Stimulated activated CD4-positive, alpha-beta T cell treated with anti-CD3 and anti-CD28 coated beads, Interleukin-15, amount 100 ng/mL, for 1 hour (primary cell): ENCODE measurements at places on chromosomes 3 and 15.

DNA sequence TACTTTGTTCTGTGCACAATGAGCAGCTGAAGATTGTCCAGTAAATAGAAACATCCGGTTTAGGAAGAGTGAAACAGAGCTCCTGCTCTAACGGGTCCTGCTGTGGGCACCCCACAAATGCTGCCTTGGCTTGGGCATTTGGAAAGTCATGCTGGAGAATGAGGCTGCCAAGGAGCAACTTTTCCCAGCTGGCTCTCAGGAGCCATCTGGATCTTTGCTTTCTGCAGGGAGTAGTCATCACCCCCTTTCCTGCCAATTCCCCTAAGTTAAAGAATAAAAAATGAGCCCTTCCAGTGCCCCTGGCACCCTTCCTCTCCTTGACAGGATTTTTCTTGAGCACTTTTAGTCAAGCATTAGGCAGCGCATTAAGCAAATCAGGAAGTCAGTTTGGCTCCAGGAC is 90.0 kb downstream of the FAM43A start:
- no peak for DNase-seq

DNA sequence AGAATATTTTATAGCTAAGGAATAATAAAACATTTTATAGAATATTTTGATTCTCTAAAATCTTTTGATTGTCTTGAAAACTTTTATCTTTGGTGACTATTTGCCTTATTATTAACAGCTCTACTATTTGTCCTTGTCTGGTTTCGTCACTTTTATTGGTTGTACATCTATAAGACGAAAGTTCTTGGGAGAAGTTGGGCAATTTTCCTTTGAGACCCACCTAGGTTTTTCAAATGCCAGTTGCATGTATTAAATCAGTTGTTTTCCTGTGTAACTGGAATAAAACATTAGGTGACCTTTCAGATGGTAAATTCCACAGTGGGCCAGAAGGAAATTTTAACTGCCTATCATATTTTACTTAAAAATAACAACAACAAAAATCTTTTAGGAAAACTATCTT is 1245.7 kb downstream of the SI start:
- DNase-seq = no peak

- DNase-seq = no peak
These were observed 929.5 kb upstream of the ALCAM start for GRCh38 chr3:104437131-104437750.

DNA sequence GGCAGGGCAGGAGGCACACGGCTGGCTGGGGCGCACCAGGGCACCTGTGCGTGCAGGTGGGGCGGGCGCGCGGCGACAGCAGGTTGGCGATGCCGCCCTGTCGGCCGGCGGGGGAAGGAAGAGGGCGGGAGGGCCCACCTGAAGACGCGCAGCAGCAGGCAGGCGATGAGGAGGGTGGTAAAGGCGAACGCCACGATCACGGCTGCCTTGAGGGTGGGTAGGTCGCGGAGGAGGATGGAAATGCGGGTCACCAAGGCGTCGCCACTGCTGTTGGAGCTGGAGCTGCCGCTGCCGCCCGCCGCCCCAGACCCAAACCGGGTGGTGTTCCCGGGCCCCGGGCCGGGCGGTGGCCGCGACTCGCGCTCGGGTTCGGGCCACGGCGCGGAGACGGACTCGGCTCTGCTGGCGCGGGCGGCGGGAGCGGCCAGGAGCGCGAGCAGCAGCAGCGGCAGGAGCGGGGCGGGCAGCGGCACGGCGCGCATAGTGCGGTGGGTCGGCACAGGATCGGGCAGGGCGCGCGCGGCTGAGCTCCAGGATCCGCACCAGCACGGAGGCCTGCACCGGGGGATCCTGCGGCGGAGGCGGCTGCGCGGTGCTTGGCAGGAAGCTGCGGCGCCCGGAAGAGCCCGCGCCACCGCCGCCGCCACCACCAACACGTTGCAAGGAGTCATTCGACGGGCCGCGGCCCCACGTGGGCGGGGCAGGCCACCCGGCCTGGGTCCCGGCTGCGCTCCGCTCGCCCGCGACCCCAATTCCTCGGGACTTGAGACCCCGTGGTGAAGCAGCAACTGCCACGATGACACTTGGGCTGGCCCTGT is at the start of gene FAM174B:
Gene FAM174B, minus strand, starts transcription at position 598 of the 818 bp plus-strand sequence.
- DNase-seq = no peak

- no peak for DNase-seq
These were observed 581.9 kb upstream of the ZNF717 start for GRCh38 chr3:76367281-76367680.

DNA sequence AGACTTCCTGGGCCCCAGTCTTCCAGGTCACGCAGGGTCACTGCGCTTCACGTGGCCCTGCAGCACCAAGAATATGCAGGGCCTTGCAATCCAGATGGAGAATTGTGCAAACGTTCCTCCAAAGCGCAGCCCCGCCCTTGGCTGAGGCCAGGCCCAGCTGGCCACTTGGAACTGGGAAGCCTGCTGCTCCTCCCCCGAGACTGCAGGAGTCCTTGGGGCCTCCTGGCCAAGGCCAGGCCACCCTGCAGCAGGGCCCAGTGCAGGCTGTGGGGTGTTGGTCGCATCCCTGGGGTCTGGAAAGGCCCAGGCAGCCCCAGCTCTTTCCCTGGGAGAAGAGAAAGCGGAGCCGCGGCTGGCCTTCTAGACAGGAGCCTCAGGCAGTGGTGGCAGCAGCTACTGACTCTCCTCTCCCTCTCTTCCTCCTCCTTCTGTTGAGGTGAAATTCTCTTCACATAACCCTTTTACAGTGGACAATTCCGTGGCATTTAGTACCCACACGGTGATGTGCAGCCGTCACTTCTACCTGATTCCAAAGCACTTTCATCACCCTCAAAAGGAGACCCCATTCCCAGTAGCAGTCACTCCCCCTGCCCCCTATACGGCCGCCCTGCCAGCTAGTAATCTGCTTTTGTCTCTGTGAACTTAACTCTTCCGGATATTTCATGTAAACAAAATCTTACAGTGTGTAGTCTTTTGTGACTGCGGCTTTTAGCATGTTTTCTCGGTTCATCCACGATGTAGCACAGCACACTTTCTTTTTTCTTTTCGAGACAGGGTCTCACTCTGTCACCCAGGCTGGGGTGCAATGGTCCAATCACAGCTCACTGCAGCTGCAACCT is 103.9 kb downstream of the TMEM266 start:
- no peak for DNase-seq

DNA sequence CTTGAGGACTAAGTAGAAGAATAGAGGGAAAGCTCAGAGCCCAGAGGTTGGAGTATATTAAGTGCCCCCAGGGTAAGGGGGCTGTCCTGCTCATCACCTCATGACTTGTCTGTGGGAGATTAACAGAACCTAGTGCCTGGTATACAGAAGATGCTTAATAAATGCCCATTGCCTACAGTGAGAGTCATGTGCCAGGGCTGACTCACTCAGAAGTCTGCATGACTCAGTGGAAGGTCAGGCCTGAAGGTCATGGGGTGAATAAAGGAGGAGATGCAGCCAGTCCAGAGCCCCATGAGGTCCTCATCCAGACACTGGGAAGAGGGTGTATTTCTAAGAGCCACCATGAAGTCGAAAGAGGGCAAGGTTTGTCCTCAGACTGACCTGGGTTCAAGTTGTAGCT is 62.5 kb upstream of the TLE3 start:
- no peak for DNase-seq

GRCh38 chr15:101016581-101016980 is 97.4 kb downstream of the LRRK1 start:
- no peak for DNase-seq

DNA sequence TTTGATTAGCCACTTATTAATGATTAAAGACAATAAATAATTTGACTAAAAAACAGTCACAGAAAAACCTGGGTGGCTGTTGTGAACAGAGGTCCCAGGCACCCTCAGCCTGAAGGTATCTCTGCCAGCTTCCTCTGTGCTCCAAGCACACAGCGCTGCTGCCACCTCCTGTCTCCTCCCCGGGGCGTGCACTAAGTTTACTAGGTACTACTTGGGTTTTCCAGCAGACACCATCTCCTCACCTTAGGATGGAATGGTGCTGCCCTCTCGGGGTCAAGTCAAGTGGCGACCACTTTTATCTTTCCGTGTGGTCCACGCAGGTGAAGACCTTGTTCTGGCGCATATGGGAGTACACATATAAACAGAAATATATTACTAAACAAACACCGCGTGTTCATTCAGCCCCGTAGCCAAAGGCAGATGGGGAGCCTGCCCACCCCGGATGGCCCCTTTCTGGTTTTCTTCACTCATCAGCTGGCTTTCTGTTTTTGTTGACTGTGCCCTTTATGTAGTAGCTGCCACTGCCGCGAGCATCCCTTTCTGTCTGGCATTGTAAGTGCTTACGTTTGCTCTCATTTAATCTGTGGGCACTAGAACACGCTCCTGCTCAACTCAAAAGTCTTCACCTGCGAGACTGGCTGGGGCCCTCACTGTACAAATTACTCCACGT is 128.0 kb downstream of the LRIG1 start:
- DNase-seq = no peak

GRCh38 chr3:59069838-59070237 is 20.0 kb upstream of the CFAP20DC start:
- no peak for DNase-seq

GRCh38 chr3:13845806-13846205 is 34.1 kb downstream of the WNT7A start:
- DNase-seq = no peak

GRCh38 chr15:79769069-79769481 is 127.7 kb downstream of the MTHFS start:
- no peak for DNase-seq

GRCh38 chr3:170992854-170993253 is 33.7 kb downstream of the SLC2A2 start:
- no peak for DNase-seq

DNA sequence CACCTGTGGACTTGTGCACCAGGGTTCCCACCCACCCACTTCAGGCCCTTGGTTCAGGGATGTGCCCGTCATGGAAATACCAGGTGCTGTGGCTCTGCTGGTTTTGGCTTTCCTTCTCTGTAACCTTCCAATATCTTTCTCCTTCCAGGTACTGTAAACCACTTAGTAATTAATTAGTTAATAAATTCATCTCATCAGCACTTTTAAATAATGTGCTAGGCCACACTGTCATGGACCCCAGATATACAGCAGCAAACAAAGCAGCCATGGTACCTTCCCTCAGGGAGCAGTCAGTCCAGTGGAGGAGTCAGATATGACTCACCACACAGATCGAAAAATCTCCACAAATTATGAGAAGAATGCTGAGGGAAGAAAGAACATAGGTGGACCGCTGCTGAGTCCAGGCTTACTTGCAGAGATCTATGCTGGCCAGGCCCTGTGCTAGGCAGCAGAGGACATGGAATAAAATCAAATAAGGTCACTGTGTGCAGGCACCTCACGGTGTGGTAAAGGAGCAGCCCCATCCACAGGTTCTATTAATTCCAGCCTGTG is 6.8 kb upstream of the GATA2 start:
- no peak for DNase-seq

- no peak for DNase-seq
These were observed 6.3 kb downstream of the NSMCE3 start for GRCh38 chr15:29263289-29263688.

DNA sequence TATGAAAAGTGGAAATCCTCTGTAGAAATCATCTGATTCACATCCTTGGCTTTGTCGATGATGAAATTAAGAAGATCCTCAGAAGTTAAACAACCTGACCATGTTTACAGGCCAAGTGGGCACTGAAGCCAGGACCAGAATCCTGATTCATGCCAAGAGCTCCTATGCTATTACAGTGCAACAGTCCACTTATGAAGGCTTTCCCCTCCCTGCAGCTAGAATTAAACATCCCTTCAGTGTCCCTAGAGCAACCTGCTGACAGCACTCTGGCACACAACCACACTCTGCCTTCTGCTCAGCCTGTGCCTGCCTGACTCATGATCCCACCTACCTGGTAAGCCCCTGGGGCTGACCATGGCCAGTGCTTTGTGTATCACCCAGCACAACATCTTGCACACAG is 33.8 kb downstream of the TXNRD3 start:
- no peak for DNase-seq

DNA sequence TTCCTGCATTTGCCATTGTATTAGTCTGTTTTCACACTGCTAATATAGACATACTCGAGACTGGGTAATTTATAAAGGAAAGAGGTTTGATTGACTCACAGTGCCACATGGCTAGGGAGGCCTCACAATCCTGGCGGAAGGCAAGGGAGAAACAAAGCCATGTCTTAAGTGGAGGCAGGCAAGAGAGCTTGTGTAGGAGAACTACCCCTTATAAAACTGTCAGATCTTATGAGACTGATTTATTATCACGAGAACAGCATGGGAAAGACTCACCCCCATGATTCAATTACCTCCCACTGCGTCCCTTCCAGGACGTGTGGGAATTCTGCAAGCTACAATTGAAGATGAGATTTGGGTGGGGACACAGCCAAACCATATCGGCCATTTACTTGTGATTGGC is 27.8 kb downstream of the YEATS2 start:
- no peak for DNase-seq

GRCh38 chr3:50430950-50431435 is 71.7 kb upstream of the TMEM115 start:
- DNase-seq = no peak

- DNase-seq = no peak
These were observed 2.7 kb downstream of the AP2M1 start for GRCh38 chr3:184177331-184177731.

DNA sequence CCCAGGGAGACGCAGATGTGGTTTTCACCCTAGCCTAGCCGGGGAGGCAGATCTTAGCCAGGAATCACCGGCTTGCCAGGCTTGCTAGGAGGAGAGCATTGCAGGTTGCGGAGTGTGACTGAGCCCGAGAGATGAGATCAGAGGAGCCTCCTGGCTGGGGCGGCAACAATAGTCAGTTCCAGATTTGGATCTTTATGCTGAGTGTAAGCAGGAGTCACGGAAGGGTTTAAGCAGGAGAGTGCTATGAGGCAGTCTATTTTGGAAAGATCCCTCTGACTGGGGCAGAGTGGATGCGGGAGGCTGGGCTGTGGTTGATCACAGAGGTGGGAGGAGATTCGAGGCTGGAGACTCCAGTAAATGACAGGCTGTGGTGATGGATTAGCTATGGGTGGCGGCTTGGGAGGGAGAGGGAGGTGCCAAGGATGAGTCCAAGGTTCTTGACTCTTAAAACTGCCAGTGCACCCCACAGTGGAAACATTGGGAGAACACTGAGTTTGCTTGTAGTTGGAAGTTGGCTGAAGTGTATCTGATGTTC is 10.4 kb upstream of the BAHD1 start:
- no peak for DNase-seq

GRCh38 chr3:127964816-127965215 is 49.8 kb downstream of the KBTBD12 start:
- no peak for DNase-seq

- DNase-seq = no peak
These were observed 5.8 kb downstream of the IGDCC4 start for GRCh38 chr15:65416845-65417416.
